ENCODE measurements at places on chromosomes 7 and 10. TPM values are rescaled to one million over a fixed set of nuclear protein-coding genes. Genes with fewer than 3 reads are reported as not detected.
A peak's percentile ranks its signal among the peaks of the same experiment; 100 is the strongest.

- DNase-seq, result no peak
Observed at GRCh38 chr7:1478480-1478879, 19.2 kb upstream of the MICALL2 start.

DNA sequence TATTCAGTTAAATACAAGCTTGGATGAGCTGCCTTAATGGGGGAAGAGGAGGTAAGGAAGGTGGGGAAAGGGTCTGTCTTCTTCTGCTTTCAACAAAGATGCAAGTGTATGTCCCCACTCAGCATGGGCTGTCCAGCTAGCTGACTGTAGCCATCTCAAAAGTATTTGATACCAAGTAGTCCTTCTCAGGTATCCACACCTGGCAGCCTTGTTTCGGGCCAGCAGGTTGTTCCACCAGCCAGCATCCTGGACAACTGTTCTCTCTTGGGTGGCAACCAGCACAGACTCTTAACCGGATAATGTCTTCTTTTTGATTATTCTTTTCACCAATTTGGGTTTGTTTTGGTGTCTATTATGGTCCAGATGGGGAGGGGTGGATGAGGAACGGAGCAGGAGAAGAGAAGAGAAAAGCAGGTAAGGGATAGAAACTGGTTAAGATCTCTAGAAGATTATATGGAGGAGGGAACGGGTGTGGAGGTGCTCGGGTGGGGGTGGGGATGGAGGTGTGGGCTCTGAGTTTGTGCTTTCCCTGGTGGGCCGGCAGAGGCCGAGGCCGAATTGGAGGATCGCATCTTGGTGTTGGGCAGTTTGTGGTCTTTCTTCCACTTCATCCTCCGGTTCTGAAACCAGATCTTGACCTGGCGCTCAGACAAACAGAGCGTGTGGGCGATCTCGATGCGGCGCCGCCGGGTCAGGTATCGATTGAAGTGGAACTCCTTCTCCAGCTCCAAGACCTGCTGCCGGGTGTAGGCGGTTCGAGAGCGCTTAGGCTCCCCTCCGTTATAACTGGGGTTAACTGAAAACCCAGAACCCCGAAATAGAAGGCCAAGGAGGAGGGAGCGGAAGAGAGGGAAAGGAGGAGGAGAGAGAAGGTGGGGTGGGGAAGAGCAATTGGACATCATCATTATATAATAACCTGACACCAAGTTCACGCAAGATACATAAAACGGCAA lies 1.5 kb downstream of the HOXA4 start:
- DNase-seq, result no peak

DNA sequence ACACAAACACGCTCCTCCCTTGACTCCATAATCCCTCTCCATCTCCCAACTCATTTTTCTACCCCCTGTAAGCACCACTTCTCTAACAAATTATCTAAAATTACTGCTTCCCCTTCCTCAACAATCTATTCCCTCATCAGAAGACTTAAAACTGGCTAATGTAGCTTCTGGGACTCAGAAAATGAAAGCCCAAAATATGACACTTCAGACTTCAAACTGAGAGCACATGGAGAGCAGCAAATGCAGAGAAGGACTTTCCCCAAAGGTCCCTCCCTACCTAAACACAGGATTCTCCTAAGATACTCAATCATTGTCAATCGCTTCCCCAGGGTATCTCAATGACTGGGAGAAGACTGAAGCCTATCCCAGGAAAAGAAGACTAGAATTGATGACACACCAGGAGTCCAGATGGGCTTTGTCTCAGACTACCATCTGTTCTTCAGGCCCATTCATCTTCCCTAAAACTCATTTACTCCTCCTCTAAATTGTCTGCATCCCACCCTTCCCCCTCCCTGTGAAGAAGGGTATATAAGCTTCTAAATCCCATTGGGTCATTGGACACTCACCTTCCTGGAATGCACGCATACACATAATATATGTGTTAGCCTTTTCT lies 39.2 kb downstream of the ST8SIA6 start:
- no peak for DNase-seq

- DNase-seq, result no peak
Observed at GRCh38 chr7:116981939-116982338, 28.6 kb downstream of the ST7 start.

DNA sequence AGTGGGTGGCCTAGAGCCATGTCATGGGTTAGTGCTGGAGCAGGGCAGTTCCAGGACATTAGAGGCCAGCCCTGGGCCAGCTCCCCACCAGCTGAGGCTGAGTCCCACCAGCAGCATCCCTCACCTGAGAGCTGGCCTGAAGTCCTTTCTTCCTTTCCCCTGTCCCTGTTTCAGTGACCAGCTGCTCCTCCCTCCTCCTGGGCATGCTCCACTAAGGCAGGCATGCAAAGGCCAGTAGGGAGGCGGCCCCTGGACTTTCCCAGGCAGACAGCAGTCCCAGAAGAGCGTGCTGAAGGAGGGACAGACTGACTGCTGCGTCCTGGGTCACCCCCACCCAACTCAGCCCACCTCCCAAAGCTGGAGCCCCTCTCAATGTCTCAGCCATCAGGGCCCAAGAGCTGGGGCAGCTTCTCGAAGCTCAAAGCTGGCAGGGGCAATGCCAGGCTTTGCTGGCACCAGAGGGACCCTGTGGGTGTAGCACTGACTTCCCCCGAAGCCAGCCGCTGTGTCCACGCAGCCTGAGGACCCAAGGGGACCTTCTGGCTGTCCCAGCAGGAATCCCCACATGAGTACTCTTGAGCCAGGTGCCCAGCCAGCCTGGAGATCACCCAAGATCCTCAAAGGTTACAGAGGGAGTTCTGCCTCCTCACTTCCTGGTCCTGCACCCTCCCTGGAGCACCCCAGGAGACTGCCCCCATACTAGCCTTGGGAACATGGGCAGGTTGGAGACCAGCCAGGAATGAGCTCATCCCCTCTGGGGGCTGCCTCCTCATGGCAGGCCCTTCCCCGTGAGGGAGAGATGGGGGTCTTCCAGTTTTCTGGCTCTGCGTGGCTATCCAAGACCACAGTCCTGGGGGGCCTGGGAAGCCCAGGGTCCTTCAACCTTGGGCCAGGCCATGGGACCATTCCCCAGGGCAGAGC lies 35.2 kb upstream of the RET start:
- peak; percentile 45 for DNase-seq

DNA sequence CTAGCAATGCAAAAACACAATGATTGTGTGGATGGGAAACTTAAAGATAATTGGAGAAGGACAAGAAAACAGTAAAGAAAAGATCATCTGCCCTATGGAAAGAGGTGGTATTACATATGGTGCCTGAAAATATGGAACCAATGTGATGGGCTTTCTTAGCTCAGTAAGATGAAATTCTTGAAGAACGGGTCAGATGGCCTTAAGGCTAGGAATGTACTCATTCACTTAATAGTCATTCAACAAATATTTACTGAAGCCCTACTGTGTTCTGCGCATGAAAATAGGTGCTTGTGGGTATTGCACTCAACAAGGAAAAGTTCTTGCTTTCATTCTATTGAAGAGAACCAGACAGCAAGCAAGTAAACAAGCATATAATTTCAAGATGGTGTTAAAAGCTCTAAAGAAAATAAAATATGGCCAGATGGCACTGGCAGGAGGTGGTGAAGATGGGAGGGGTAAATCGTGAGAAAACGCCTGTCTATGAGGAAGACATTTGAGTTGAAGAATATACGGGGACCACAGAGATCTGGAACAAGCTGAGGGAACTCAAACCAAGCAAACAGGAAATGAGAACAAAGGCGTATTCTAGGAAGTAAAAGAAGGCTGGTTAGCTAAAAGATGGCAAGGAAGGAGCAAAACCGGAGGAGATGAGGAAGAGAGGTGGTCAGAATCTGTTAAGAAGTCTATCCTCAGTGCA lies 179.7 kb downstream of the ANK3 start:
- no peak for DNase-seq

GRCh38 chr7:98852826-98853225 lies 17.0 kb downstream of the TMEM130 start:
- no peak for DNase-seq

CTNNA3 gene
- total RNA-seq, result 4.4 TPM

GNAT3 gene
- total RNA-seq, result not detected

DNA sequence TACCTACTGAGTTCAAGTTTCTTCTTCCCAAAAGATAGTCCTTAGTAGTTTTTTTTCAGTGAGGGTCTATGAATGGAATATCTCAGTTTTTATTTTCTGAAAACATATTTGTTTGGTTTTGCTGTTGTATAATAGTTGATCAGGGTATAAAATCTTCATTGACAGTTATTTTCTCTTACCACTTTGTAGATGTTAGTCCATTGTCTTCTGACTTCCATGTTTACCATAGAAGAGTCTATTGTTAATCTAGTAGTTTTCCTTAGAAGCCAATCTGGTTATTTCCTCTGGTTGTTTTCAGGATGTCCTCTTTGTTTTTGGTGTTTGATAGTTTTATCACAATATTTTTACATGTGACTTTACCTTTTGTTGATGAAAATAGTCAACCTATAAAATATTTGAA lies 5.5 kb upstream of the ZNF777 start:
- DNase-seq, result no peak

DNA sequence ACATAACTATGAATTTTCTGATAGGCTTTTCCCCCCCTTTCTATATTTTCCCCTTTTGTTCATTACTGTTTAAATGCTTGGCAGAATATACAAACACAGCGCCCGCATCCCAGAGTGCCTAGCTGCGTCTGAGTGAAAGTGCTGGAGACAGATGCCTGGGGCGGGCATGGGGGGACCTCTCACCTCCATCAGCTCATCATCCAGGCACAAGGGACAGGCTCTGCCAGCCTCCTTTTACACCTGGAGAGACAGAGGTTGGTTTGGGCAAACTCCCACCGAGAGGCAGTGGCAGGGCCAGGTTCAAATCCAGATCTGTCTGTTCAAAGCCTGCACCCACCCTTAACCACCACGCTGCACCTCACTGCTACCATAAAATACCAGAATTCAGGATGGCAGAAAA lies 104.5 kb downstream of the FAM53B start:
- DNase-seq, result no peak

CYP3A7 gene
- 0.33 TPM for total RNA-seq

All from sigmoid colon (tissue), 7 donors.